Caki2 (cell line): ENCODE measurements at places on chromosomes 5 and 9. TPM values are rescaled to one million over a fixed set of nuclear protein-coding genes. Genes with fewer than 3 reads are reported as not detected.

- DNase-seq = no peak
These were observed 70.4 kb upstream of the NEK6 start for GRCh38 chr9:124187311-124187710.

Gene CDH6
- total RNA-seq = 76.6 and 83.8 TPM in 2 replicates

- no peak for DNase-seq
These were observed 404.4 kb downstream of the ZNF608 start for GRCh38 chr5:124342027-124342471.

Gene CCL21
- total RNA-seq = not detected in 2 replicates

- peak; percentile 86 for DNase-seq
These were observed 29.3 kb downstream of the MARVELD2 start for GRCh38 chr5:69444127-69444754.

- DNase-seq = peak; percentile 85
These were observed 27.0 kb upstream of the ERGIC1 start for GRCh38 chr5:172806897-172807672.

Gene LHX6
- 0.12 and 0.74 TPM in 2 replicates for total RNA-seq

Gene LCN10
- not detected in 2 replicates for total RNA-seq

Gene ADCY2
- total RNA-seq = not detected in 2 replicates
